Activated naive CD4-positive, alpha-beta T cell treated with anti-CD3 and anti-CD28 coated beads, Interleukin-2, amount 50 U/mL, for 72 hours (primary cell): ENCODE measurements at places on chromosomes 3 and 15.

- no peak for DNase-seq
Measured at GRCh38 chr3:136294176-136294575, 44.0 kb downstream of the PCCB start.

DNA sequence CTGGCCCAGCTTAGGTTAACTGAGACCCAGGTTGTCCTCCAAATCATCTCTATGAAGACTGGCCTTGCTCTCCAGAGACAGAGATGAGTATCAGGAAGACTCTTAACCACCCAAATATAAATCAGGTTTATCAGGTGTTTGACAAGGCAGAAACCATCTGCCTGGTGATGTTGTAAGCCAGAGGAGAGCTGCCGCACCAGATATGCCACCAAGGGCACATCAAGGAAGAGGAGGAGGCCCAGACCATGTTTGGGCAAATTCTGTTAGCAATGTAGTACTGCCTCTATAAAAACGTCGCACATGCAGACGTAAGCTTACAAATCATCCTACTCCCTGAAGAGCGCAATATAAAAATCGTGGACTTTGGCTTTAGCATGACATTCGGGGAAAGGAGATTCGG lies 21.0 kb upstream of the RPL32 start:
- DNase-seq: no peak

- no peak for DNase-seq
Measured at GRCh38 chr15:96411056-96412031, 80.8 kb downstream of the NR2F2 start.

DNA sequence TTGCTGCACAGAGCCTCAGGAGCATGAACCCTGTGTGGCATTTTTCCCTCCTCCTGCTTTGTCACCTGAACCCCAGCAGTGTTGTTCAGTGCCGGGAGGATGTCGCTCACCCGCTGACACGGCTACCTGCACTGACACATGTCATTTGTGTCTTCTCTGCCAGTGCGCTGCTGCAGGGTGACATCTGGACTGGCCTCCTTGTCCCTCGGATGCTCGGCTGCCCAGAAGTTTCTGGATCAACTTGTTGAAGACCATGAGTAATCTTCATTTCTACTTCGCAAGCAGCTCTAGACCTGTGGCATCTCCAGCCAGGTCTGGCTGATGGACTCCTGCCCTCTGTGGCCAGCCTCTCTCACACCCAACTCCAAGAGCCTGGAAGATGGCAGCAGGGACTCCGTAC lies 311.1 kb upstream of the C2CD4B start:
- DNase-seq: no peak

GRCh38 chr15:65926899-65927298 lies 57.6 kb downstream of the RAB11A start:
- DNase-seq: no peak
